ENCODE measurements at places on chromosomes 2 and 18.

DNA sequence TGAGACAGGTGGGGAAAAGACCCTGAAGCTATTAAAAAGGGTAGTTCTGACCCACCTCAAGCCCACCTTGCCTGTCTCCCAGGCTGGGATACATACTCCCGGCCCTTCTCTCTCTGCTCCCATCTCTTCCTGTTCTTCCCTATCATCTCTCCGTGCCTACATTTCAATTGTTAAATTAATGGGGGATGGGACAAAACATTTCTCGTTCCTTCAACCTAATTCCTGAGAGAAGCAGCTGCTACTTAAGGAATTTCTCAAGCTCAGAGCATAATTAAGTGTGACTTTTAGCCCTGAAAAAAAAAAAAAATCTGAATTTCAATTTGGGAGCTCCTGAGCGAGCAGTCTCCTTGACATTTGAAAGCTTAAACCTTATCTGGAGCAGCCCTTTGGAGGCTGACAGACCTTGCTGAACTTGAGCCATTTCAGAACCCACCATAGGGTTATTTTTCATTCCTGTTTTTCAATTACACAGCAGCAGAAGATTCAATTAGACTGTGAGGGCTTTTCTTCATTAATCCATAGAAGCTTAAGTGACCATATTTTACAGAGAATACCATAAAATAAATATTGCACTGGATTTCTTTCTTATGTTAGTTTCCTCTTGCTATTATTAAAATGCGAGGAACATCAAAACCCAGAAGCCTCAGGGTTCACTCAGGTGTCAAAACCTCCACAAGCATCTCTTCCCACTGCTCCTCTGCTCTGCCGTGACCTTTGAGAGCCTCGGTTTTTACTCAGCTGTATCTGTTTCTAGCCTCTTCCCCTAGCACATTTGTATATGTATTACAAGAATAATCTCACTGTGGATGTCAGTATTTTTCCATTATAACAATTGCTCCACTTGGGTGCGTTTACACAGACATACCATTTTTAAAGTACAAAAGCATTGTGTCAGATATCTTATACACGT is 125.7 kb downstream of the B3GNT2 start:
- no peak for DNase-seq

GRCh38 chr2:177909962-177910361 is 162.6 kb downstream of the PDE11A start:
- no peak for DNase-seq

- DNase-seq = no peak
Observed at GRCh38 chr2:48792030-48792429, 36.5 kb upstream of the LHCGR start.

DNA sequence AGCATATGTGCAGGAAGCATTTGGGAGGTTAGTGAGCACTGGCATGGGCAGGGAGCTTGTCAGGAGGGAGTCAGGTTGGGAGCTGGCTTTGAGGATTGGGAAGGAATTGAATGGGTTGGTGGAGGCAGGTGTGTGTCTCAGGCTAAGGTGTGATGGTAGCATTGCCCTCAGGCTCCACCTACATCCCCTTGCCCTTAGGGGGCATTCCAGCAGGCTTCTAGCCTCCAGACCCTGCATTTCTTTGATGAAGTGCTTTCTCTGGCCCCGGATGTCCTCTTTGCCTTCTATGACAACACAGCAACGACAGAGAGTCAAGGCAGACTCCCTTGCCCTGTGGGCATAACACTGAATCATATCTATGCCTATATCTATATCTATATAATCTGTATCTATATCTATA is 13.5 kb downstream of the RHBDD1 start:
- no peak for DNase-seq

GRCh38 chr2:194166818-194167217 is 1490.2 kb upstream of the SLC39A10 start:
- no peak for DNase-seq

DNA sequence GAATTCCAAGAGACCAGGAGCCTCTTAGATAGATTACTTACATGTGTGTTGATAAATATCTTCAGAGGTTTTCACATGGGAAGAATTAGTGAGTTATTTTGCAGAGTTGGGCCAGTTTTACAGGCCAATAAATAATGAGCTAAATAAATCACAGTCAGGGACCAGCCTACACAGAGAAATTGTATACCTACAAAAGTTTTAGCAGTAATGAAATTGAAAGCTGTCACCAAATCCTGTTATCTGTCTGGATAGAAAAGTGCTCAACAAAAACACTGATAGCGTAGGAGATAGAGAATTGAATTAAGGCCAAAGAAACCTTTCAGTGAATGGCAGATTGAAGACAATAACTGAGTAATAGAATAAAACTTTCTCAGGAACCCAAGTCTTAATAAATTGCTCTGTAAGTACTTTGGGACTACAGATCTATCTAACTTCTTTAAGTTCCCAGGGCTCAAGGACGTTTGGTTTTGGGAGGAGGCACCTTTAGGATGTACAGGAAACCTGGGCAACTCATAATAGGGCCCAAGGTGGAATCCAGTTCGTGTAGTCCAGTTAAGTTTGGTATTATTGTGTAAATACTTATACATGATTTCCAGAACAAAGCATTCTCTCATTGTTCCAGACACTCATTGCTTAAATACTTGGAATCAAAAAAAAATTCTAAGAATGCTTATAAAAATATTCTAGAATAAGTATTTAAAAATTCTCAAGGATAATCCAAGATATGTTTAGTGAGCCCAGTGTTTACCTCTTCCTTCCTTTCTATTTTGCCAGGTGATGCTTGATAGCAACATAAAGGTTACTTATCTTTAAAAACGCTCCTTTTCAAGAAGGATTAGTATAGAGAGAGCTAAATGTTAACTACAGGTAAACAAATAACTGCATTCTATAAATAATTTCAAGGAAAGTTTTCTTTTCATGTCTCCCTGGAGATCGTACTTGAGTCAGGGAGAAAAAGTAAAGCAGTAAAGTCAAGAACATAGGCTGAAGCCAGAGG is 134.5 kb downstream of the NCKAP5 start:
- DNase-seq = no peak

- DNase-seq = no peak
Observed at GRCh38 chr2:11777886-11778415, 31.5 kb downstream of the LPIN1 start.

GRCh38 chr2:111694700-111695101 is 189.3 kb downstream of the ANAPC1 start:
- no peak for DNase-seq

DNA sequence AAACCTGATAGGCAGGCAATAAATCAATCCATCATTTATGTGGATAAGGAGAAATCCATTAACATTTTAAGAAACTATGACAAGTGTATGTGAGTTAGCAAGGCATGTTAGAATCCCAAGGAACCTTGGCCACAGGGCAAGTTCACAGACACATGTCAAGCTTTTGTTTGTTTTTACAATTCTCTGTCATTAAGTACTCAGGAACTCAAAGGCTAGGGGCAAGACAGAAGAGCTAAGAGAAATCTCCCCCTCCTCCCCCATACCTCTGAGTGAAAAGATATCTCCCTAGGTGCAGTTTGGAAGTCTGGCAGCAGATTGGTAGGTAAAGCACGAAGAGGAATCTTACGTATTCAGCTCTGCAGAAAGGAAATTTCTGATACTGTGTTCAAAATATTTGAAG is 348.1 kb downstream of the IRS1 start:
- no peak for DNase-seq

- no peak for DNase-seq
Observed at GRCh38 chr2:96664366-96664925, 21.9 kb downstream of the FER1L5 start.

DNA sequence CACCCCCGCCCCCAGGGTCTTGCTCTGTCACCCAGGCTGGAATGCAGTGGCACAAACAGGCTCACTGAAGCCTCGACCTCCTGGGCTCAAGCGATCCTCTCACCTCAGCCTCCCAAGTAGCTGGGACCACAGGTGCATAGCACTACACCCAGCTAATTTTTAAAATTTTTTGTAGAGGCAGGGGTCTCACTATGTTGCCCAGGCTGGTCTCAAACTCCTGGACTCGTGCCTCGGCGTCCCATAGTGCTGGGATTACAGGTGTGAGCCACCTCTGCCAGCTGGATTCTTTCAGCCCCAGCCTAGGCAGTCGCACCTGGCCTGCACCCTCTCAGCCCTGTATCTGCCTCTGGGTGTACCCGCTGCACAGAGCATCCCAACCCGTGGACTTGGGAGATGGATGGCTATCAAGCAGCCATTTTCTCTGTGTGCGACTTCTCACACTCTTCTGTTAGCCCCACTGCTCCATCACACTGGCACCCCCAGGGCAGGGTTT is 166.4 kb upstream of the HAAO start:
- DNase-seq = no peak

GRCh38 chr2:199230091-199230490 is 227.6 kb downstream of the SATB2 start:
- no peak for DNase-seq

DNA sequence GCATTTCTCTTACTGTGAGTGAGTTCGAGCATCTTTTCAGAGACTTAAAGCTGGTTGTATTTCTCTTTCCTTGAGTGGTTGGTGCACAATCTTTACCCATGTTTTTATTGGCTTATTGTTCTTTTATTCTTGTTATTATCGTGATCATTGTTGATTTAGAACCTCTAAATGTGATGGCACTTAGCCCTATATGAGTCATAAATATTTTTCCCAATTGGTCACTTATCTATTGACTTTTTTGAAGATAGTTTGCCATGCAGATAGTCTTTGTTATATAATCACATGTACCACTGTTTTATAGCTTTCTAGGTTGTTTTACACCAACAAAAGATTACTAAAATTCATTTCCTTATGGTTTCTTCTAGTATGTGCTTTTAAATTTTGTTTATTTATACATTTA is 141.6 kb upstream of the MSH6 start:
- no peak for DNase-seq

- DNase-seq = no peak
Observed at GRCh38 chr18:28409811-28410210, 232.9 kb upstream of the CDH2 start.

DNA sequence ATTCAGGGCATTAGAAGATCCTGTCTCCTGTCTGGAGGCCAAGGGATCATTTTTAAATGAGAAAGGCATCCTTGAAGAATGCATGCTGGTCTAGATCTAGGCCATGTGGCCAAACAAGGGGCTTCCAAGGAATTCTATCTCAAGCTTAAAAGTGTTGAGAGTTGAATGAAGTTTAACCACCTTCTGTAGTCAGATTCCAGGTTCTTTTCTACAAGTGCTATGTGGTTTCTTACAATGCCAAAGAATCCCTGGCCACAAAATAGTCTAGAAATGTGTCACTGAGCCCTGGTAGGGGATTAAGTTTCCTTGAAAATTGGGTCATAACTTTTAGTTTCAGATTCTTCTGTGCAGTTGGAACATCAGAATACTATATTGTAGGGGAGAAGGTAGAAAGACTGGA is 640.7 kb upstream of the ACVR2A start:
- DNase-seq = no peak

GRCh38 chr2:150472511-150472899 is 15.0 kb downstream of the RND3 start:
- DNase-seq = no peak

DNA sequence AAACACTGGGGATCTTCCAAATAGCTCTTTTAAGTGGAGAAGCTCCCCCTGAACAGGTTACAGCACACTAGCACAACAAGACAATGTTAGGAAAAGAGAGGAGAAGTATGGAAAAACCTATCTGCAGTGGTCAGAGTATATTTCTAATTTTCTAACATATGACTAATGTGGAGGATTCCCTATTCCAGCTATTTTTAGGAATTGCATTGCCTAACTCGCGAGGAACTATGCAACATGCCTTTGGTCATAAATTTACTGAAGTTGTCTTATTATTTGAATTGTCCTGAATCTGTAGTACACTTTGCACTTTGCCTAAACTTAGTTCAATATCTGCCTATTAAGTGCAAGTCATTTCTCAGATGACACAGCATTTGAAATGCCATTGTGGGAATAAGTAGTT is 381.4 kb downstream of the CCDC85A start:
- no peak for DNase-seq

GRCh38 chr2:38977047-38977446 is 87.4 kb downstream of the ARHGEF33 start:
- DNase-seq = no peak

GRCh38 chr2:124959581-124959980 is 934.5 kb downstream of the CNTNAP5 start:
- no peak for DNase-seq

GRCh38 chr2:160747501-160748170 is 254.0 kb upstream of the RBMS1 start:
- no peak for DNase-seq

DNA sequence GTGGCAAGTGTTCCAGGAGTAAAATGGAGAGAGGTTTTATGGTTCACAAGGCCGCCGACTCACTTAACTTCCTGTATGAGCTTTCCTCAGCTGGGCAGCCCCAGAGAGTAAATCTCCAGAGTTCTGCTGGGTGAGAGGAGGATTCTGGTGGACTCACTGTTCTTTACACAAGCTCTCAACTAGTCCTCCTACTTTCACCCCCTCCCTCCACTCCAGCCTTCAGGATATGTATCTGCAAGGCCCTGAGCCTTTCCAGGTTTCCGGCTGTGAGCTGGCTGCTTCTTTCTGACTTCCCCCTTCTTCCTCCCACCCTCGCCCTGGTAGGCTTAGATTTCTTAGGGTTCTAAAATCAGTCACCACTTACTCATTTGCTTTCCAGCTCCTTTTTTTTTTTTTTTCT is 34.0 kb downstream of the EML6 start:
- DNase-seq = no peak

DNA sequence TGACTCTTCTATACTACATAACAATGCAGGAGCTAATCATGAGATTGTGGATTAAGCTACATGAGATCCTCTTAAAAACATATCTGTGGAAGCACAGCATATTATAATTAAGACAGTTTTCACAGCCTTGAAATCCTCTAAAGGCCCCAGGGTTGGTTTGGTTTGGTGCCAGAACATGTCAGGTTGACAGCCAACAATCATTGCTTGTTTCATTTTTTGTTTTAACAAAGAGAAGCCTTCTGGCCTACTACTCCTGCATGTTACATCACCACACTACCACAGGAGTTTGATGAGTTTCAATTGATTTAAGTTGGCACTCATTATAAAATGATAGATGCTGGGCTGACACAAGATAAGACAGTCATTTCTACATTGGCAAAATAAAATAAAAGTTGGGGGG is 255.9 kb upstream of the ERBB4 start:
- no peak for DNase-seq

- DNase-seq = no peak
Observed at GRCh38 chr2:238761868-238762267, 86.0 kb upstream of the TWIST2 start.

DNA sequence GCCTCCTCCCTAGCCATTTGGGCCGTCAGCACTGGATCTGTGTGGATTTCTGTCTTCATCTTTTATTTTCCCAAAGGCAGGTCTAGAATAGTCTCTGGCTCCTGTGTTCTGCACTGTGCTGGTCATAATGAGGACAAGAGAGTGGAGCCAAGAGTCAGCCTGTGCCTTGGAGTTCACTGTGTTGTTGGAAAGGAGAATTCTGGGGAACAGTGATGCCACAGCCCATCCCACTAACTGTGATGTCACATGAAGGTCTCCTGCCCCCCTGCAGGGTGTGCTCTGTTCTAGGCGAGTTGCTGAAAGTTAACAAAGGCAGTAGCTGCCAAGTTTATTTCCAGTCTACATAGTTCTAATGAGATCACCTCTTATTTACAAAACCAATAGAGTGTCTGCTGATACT is 248.5 kb downstream of the TPGS2 start:
- DNase-seq = no peak
